H9 (cell line): ENCODE measurements at places on chromosomes 11 and 22. TPM values are rescaled to one million over a fixed set of nuclear protein-coding genes. Genes with fewer than 3 reads are reported as not detected.
A peak's percentile ranks its signal among the peaks of the same experiment; 100 is the strongest.

DNA sequence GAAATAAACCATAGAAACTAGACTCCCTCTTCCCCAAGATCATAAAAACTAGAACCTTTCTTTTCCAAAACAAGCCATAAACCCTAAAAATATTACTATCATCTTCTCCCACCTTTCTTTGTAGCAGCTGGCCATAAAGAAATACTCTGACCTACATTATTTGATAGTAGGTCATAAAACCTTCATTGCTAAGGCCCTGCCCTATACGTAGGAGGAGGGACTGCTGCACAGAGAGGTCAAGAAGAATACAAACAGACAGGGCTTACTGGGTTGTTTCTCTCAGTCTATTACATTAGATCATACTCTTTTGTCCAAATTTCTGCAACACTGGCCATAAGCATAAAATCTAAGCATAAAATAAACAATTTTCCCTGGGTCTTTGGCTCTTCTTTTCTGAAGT lies 101.5 kb downstream of the TYR start:
- H3K27ac ChIP-seq: no peak overlapping the region
- H3K4me1 ChIP-seq: peaks cover 4% of the 10 kb centered on the region; the same call in 1 of the 2 replicates
- no peak overlapping the region for H3K4me3 ChIP-seq
- H3K36me3 ChIP-seq: no peaks in the 10 kb centered on the region
- no peak for DNase-seq

GRCh38 chr11:65973439-65974110 lies 12.0 kb downstream of the SART1 start:
- no peaks in the 10 kb centered on the region for H3K27me3 ChIP-seq
- DNase-seq: no peak
- H3K4me3 ChIP-seq: no peak overlapping the region; the same call in 2 of the 3 replicates
- no peak overlapping the region for H3K27ac ChIP-seq
- H3K36me3 ChIP-seq: peaks cover 73% of the 10 kb centered on the region

DNA sequence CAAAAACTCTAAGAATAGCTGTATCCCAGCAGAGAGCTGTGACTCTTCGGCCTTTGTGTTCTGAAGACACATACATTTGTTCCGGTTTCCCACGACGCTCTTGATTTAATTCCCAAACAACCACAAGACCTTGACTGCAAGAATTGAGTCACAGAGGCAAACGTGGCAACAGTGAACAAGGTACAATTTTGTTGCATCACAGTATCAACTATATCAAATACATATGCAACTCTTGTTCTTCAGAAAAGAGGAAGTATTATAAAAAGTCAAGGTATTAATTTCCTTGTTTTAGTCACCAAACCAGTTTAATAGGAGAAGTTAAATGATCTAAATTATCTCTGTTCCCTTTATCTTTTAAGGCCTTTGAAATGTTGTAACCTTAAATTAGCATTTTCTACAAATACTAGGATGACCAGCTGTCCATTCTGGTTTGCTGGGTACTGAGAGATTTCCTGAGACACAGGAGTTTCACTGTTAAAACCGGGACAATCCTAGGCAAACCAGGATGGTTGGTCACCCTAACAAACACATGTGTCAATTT lies 11.1 kb downstream of the HPS5 start:
- no peak overlapping the region for H3K27ac ChIP-seq
- peaks cover 39% of the 10 kb centered on the region for H3K36me3 ChIP-seq
- DNase-seq: no peak

DNA sequence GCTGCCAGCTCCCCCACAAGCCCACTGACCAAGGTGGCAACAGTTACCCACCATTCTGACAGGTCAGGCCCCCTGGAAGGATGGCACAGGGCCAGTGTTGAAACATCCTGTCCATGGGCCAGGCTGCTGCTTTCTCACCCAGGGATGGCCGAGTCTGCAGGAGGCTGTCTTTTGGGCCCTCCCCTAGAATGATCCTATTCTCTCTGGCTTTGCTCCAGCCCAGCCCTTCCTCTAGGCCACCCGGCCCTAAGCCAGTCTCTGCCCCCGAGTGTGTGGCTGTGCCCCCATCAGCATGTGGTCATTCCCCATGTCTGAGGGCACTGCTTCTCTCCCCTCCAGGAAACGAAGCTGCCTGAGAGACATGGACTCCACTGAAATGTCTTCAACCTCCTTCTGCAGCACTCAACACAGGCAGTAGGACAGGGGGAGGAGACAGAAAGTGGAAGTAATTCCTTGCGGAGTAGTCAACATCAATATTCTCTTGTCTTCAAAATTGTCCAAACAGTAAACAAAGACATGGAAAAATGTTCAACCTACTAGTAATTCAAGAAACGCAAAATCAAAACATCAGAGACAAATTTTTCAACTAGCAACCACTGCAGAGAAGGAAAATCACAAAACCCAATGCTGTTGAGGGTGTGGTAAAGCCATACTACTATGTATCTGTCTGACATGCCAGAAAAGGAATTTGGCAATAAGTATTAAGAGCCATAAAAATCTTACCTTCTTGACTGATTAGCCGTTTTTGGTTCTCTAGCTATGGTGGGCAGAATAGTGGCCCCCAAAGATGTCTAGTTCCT lies 5.1 kb upstream of the SCARF2 start:
- no peak for DNase-seq
- H3K27ac ChIP-seq: no peak overlapping the region
- H3K4me3 ChIP-seq: no peak overlapping the region
- H3K4me1 ChIP-seq: no peaks in the 10 kb centered on the region

DNA sequence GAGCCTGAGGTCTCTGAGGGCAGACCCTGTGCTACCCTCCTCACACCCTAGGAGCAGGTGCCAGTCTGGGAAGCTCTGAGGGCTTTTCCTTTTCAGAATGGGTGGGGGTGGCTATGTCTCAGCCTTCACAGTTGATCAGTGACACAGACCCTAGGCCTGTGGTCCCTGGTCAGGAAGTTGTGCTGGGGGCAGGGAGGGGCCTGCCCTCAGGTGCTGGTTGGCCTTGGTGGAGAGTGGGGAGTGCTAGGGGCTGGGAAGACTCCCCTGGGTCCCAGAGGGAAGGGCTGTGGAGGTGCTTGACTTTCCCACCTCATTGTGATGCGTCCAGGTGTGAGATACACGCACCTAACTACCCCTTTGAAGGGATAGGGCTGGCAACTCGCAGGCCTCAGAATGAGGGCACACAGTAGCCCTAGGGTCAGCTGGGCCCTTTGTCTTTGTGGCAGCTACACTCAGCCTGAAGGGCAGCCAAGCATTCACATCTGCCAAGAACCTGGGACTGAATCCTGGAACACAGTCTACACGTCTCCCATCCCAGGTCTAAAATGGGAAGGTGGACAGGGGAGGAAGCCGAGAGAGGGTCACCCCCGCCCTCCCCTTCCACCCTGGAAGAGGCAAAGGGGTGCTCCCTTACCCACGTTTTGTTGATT lies 31.2 kb upstream of the ATXN10 start:
- no peaks in the 10 kb centered on the region for H3K36me3 ChIP-seq
- no peaks in the 10 kb centered on the region; the same call in 1 of the 2 replicates for H3K27me3 ChIP-seq
- H3K4me1 ChIP-seq: no peaks in the 10 kb centered on the region; the same call in 1 of the 2 replicates
- no peak overlapping the region for H3K4me3 ChIP-seq

DNA sequence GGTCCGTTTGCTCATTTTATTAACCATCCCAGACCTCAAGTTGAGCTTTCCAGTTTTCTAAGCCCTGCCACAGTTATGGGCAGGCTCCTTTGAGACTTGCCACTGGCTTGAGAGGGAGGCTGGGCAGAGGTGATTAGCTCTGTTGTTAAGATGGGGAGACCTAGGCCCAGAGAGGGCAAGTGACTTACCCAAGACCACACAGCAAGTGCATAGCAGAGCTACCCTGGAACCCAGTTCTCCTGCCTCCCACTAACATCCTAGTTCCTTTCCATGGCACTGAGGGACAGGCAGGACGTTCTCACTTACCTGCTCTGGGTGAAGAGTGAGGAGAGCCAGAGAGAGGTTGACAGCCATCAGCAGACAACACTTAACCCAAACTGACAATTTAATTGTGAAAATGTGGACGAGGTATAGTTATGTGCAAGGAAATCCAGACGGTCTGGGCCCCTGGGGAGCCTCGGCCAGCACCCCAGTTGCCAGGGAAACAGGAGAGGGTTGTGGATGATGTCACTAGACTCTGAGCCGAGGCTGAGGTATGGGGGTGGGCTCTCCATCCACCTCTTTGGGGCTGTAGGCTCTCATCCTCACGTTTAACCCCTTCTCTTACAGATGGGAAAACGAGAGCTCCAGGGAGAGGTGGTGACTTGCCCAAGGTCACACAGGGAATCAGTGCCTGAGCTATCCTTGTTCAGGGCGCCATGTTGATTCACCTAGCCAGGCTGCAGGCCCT lies 12.3 kb upstream of the WNT11 start:
- no peaks in the 10 kb centered on the region for H3K36me3 ChIP-seq
- H3K4me1 ChIP-seq: 0 out of 2 replicates have a peak, but pooled peaks cover 4% of the 10 kb centered on the region

DNA sequence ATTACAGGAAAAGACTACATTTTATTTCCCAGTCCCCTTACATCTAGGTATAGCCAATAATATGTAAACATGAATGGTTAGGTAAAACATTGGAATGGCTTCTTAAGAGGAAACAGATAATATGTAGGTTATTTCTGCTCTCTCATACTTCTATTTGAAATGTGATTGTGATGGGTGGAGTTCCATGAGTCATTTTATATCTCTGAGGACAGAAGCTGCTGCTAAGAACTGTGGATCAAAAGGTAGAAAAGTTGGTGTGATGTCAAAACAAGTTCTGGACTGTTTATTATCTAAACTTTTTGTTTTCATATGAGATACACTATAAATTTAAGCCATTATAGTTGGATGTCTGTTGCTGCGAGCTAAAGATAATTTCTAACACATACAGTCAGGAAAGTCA lies 799.4 kb upstream of the TENM4 start:
- no peak overlapping the region for H3K27ac ChIP-seq
- no peaks in the 10 kb centered on the region for H3K4me1 ChIP-seq
- peaks cover 5% of the 10 kb centered on the region; the same call in 2 of the 3 replicates for H3K36me3 ChIP-seq
- H3K27me3 ChIP-seq: no peaks in the 10 kb centered on the region
- DNase-seq: no peak
- H3K4me3 ChIP-seq: no peak overlapping the region

DNA sequence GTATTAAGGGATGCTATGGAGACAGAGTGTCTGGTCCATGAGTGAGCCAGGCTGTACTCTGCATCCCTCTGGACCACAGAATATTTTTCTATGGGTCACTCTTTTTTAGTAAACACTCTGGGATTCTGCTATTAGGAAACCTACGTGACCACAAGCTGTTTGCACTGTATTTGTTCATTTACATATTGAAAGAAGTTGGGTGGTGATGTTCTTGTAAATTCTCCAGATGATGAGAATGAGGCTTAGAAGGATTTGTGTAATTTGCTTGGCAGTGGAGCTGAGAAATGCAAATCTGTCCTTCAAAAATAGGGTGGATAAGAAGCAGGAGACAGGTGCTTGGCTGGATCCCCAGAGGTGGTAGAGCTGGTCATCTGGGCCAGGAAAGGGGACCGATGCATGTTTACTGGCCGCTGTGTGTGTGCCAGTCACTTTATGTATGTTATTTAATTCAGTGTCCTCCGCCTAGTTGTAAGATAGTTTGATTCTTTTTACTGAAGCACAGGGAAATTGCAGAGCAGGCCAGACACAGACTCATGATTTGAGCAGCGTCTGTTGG lies 63.7 kb upstream of the HEPHL1 start:
- no peaks in the 10 kb centered on the region for H3K4me1 ChIP-seq
- no peak overlapping the region for H3K4me3 ChIP-seq
- no peak for DNase-seq
- no peaks in the 10 kb centered on the region for H3K27me3 ChIP-seq
- H3K36me3 ChIP-seq: peaks cover 7% of the 10 kb centered on the region

- H3K36me3 ChIP-seq: no peaks in the 10 kb centered on the region
- H3K4me1 ChIP-seq: no peaks in the 10 kb centered on the region
- H3K27me3 ChIP-seq: no peaks in the 10 kb centered on the region
- no peak for DNase-seq
- no peak overlapping the region for H3K4me3 ChIP-seq
These were observed 98.2 kb downstream of the PACS1 start for GRCh38 chr11:66168289-66168688.

- H3K27me3 ChIP-seq: no peaks in the 10 kb centered on the region
- no peak overlapping the region for H3K4me3 ChIP-seq
- H3K4me1 ChIP-seq: no peaks in the 10 kb centered on the region
- peaks cover 6% of the 10 kb centered on the region; the same call in 2 of the 3 replicates for H3K36me3 ChIP-seq
- H3K27ac ChIP-seq: no peak overlapping the region
- no peak for DNase-seq
These were observed 457.5 kb upstream of the CCDC179 start for GRCh38 chr11:23317816-23318215.

DNA sequence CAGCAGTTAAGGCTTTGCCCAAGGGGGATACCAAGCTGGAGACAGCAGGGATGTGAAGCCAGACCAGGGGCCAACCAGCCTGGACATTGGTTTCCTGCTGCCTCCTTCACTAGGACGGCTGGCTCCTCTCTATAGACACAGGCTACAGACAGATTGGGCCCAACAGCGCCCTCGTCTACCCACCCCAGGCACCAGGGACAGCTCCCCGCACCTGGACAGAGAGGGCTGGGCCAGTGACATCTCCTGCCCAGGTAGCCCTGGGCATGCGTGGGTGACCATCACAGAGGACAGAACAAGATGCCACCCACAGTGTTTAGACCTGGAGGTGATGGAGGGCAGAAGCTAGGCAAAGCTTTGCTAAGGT lies 1.2 kb downstream of the DKK3 start:
- peak; percentile 42 for DNase-seq
- H3K36me3 ChIP-seq: peaks cover 11% of the 10 kb centered on the region; the same call in 1 of the 2 replicates
- no peaks in the 10 kb centered on the region; the same call in 1 of the 2 replicates for H3K27me3 ChIP-seq
- no peak overlapping the region for H3K27ac ChIP-seq
- no peaks in the 10 kb centered on the region; the same call in 1 of the 2 replicates for H3K4me1 ChIP-seq
- peak overlapping the region; percentile 84 for H3K4me3 ChIP-seq

DNA sequence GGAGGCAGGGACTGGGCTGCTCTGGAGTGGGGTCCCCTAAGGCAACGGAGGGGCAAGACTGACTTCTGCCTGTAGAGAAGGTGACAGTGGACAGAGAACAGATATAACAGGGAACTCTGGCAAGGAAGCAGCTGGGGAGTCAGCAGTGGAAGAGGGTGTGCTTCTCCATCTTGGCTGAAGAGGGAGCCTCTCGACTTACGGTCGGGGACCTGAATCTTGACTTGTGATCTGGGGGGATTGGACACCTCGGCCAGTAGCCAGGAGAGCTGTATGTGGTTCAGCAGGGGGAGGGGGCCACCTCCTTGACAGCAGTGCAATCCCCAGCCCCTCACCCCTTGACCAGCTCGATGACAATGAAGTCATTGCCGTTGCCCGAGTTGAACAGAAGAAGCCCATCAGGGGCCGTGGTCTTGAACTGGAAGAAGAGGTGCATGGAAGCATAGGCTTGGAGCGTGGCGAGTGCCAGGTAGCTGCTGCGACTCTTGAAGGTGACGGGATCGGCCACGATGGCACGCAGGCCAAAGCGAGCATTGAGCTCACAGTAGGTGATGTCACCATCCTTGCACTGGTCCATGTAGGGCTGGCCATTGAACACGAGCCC lies 60.0 kb downstream of the SLC22A12 start:
- no peaks in the 10 kb centered on the region; the same call in 1 of the 2 replicates for H3K27me3 ChIP-seq

Gene HSPB2
- 0.22 TPM in 1 of 2 replicates, not detected in the other for total RNA-seq
